Stimulated activated CD8-positive, alpha-beta memory T cell treated with anti-CD3 and anti-CD28 coated beads, Interleukin-4, amount 100 ng/mL, for 1 hour (primary cell): ENCODE measurements at places on chromosomes 7 and 10.
A peak's percentile ranks its signal among the peaks of the same experiment; 100 is the strongest.

DNA sequence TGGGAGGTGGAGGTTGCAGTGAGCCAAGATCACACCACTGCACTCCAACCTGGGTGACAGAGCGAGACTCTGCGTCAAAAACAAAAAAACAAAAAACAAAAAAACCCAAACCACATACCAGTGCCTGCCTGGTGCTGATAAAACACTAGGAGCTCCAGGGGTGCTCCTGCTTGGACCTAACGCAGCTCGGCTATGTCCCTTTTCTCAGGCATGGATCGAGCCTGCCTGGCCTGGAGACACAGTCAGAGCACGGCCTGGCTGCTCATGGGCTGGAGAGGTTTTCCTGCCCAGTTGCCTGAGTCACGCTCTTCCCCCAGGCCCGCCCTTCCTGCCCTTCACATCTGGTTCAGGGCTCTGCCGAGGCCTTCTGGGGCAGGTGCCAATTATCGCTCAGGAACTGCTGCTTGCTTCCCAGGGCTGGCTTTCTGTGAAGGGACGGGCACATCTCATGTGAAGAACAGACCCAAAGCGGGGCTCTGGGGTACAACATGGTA lies 12.6 kb upstream of the NPFFR1 start:
- no peak for DNase-seq

DNA sequence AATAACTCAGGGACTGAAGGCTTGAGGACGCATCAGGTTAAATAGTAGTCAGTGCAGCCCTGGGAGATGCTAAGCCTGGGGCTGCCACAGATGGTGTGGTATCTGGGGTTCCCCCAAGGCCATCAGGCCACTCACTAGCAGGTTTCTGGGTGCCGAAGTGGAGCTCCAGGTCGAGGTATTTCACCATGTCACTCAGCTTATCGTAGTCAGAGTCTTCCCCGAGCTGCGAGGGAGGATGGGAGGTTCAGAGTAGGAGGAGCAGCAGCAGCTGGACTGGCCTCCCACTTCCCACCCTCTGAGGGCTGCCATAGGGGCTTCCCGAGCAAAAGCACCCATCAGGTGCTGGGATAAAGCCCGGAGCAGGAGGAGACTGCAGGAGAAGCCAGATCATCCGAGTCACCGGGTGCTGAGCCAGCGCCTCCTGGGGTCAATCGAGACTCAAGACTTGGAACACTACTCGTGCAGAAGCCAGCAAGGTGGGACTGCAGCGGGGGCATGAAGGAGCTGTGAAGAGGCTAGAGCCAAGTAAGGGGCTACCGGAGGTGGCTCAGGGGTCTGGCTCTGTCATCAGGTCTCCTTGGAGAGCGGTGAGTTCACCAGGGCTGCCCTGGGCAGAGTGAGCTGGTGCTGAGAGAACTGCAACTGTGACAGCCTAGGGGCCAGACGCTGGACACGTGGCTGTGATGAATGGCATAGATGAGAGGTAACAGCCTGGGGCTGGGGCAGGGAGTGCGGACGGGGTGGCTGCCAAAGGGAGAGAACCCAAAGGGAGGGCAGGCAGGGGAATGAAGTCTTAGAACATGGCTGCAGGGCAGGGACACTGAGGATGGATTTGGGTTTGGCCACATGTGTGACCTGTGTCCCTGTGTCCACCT lies 45.3 kb downstream of the GRID2IP start:
- no peak for DNase-seq

- no peak for DNase-seq
Measured at GRCh38 chr10:94583124-94583523, 37.5 kb downstream of the HELLS start.

DNA sequence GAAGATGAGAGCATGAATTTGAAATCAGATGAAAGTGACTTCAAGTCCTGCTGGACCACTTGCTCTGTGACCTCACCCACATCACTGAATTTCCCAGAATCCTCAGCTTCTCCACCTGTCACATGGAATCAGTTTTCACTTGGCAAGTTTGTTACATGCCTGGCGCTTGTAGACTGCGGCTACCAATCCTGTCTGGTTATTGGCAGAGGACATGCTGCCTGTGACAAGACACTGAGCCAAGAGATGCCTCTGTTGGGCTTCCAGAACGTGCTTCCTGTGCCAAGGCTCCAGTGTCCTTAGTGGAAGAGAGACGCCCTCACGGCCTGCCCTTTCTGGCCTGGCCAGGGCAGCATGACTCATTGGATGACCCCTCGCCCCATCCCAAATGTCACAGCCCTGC lies 4.4 kb upstream of the MYL10 start:
- no peak for DNase-seq

GRCh38 chr7:73701357-73701995 lies 18.0 kb downstream of the STX1A start:
- DNase-seq, result no peak

- DNase-seq, result peak; percentile 35
Measured at GRCh38 chr7:150368884-150369747, 494 bp downstream of the REPIN1 start.

- no peak for DNase-seq
Measured at GRCh38 chr7:114695182-114695581, 226.7 kb upstream of the MDFIC start.

DNA sequence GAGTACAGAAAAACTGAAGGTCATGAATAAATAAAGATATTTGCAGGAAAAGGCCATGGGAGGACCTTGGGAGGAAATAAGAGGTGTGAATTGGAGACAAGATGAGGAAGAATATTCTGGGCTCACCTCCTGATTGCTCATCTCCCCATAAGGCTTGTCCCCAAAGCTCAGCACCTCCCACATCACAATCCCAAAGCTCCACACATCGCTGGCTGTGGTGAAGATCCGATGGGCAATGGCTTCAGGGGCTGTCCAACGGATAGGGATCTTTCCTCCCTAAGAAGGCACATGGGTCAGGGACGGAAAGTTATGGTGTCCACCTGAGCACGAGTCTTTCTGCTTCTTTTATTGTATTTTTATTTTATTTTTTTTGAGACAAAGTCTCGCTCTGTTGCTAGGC lies 12.9 kb downstream of the ZYX start:
- DNase-seq, result no peak
